ENCODE measurements at places on chromosomes 7 and 10.

GRCh38 chr10:10235003-10235402 lies 782.7 kb upstream of the CELF2 start:
- H3K36me3 ChIP-seq, result no peaks in the 10 kb centered on the region
- no peak for DNase-seq
- no peaks in the 10 kb centered on the region for H3K4me1 ChIP-seq

DNA sequence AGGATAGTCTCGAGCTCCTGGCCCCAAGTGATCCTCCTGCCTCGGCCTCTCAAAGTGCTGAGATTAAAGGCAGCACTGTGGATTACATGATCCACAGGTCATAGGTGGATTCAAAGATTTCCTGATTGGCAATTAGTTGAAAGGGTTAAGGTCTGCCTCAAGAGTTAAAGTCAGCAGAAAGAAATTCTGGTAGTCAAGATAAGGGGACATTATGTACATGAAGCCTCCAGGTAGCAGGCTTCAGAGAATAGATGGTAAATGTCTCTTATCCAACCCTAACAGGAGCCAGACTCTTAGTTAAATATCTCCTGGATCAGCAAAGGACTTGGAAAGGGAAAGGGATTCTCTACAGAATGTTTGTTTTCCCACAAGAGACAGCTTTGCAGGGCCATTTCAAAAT lies 93.7 kb downstream of the SKIDA1 start:
- no peak overlapping the region for H3K4me3 ChIP-seq
- H3K4me1 ChIP-seq, result no peaks in the 10 kb centered on the region
- H3K27ac ChIP-seq, result no peak overlapping the region
- H3K27me3 ChIP-seq, result peaks cover 8% of the 10 kb centered on the region
- no peaks in the 10 kb centered on the region for H3K36me3 ChIP-seq
- no peak for DNase-seq

DNA sequence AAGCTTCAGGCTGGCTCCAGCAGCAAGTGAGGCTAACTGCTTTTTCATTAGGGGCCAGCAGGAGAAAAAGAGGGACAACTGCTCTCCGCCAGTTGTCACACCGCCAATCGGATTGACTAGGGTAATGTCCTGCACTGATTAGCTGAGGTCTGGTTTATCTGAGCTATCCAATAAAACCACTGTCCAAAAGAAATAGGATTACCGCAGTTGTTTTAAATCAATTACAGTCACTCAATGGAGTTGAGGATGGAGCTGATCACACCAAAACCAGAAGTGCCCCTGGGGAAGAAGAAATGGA lies 351.4 kb upstream of the NPVF start:
- DNase-seq, result no peak
- H3K27ac ChIP-seq, result no peak overlapping the region
- no peaks in the 10 kb centered on the region for H3K36me3 ChIP-seq
- no peaks in the 10 kb centered on the region for H3K4me1 ChIP-seq
- H3K4me3 ChIP-seq, result no peak overlapping the region
- H3K27me3 ChIP-seq, result peaks cover 17% of the 10 kb centered on the region

GRCh38 chr10:89745903-89746302 lies 44.5 kb downstream of the KIF20B start:
- no peaks in the 10 kb centered on the region for H3K4me1 ChIP-seq
- DNase-seq, result no peak
- H3K4me3 ChIP-seq, result no peak overlapping the region
- H3K27ac ChIP-seq, result no peak overlapping the region
- H3K27me3 ChIP-seq, result no peaks in the 10 kb centered on the region

Measured in activated B cell treated with CpG ODN at 0.5 μM for 24 hours (primary cell).